ENCODE measurements at places on chromosomes 5 and 9.

DNA sequence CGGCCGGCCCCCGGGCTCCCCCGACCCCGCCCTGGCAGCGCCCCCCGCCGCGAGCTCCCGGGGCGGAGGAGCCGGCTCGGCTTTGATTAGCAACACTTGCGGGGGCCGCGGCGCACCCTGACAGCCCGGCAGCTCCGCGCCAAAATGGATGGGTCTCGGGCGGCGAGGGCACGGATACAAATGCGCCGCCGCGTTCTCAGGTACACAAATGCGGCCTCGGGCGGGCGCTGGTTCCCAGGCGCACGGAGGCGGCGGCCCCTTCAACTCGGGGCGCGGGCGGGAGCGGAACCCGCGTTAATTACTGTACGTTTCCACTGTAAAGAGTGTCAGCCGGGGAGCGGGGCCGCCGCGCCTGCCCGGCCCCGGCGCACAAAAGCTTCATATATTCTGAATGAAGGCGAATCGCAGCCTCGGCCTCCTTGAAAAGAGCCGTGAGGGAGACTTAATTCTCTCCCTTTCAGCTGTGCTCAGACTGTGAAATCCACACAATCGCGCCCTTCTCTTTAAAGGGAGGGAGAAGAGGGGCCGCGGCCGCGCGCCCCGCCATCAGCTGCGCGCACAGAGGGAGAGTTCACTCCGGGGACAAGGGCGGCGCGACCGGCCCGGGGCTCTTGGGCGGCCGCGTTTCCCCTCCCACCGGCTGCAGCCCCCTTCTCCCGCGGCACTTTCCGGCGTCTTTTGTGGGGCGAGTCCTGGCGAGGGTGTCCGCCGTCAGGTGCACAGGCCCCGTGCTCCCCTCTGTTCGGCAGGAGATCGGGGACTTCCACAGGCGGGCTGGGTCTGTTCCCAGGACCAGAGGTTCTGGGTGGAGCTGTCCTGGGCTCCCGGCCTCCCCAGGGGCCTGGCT lies 27.0 kb downstream of the MSX2 start:
- DNase-seq: peak; percentile 8

DNA sequence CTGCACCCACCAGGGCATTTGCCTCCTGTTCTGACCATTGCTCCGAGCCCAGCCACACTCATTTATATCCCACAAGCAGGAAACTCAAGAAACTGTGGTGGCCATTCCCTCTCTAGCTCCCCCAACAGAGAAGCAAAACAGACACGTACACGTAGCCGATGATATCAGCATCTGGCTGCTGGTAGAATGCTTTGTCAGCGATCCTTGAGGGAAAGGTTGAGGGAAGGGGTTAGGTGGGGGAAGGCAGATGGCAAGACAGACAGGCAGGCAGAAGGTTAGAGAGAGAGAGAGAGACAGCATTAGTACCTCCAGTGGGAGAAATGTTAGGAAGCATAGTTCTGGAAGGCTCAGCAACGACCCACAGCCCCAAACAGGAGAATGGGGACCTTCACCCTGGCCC lies 7.8 kb downstream of the HIGD2A start:
- peak; percentile 75 for DNase-seq

- peak; percentile 47 for DNase-seq
These were observed 18.6 kb upstream of the KDM4C start for GRCh38 chr9:6739218-6739617.

- peak; percentile 98 for DNase-seq
These were observed 333.5 kb upstream of the ACTBL2 start for GRCh38 chr5:57816108-57816507.

- peak; percentile 95 for DNase-seq
These were observed 22.1 kb upstream of the MARCHF6 start for GRCh38 chr5:10331341-10331796.

DNA sequence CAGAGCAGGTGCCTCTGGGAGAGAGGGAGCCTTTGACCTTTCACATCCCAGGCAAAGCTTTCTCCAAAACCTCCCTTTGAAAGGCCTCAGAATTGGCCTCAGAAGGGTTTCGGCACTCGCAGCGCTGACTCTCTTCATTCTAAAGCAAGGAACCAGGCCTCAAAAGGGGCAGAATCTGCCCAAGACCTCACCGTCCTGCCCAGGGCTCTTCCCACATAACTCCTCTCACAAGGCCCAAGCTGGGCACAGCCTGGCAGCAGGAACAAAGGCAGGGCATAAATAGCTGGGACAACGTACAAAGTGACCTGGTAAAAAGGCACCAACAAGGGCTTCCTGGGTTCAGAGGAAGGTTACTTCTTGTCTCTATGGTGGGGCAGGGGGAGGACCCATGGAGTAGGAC lies 166.3 kb upstream of the FSTL4 start:
- no peak for DNase-seq

- peak; percentile 44 for DNase-seq
These were observed at the start of gene PRLR for GRCh38 chr5:35230038-35230611. PRLR (minus strand) TSS chr5:35230487; CDS start chr5:35089620, 140,867 bp downstream.

DNA sequence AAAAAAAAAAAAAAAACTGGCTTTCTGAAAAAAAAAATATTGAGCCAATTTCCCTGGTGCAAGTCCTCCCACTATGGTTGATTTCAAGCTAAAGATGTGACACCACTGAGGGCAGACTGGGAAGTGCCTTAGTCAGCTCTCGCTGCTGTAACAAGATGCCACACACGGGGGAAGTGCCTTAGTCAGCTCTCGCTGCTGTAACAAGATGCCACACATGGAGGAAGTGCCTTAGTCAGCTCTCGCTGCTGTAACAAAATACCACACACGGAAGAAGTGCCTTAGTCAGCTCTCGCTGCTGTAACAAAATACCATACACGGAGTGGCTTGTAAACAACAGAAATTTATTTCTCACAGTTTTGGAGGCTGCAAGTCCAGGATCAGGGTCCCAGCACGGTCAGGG lies 23.4 kb downstream of the BTNL9 start:
- no peak for DNase-seq

DNA sequence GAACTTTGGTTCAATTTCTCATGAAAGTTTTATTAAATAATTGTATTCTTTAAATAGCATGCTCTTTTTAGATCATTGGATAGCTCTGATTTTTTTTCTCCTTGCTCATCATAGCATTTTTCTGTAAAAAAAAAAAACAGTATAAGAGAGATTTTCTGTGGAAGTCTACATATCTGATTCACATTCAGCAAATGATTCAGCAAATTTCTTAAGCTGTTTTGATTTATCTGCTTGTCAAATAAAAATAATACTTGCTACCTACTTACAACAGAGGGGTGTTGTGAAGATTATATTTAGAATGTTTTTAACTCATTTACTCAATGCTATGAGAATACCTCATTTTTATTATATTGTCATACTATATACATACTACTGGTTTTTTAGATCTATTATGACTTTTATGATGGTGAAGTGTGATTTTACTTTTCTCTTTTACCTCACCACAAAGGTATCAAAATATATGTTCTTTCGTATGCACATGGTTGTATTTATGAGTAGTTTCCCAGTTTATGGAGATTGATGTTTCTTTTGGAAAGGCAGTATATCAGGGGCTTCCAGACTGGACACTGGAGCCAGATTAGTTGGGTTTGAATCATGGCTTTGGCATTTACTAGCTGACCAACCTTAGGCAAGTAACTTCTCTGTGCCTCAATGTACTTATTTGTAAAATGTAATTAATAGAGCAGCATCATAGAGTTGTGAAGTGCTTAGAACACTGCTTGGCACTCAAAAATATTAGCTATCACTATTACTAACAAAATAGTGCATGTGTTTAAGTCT lies 25.5 kb downstream of the TNPO1 start:
- no peak for DNase-seq

GRCh38 chr9:123727332-123727731 lies 202.6 kb downstream of the DENND1A start:
- peak; percentile 15 for DNase-seq

- DNase-seq: peak; percentile 96
These were observed 168.6 kb downstream of the CARTPT start for GRCh38 chr5:71887680-71888079.

DNA sequence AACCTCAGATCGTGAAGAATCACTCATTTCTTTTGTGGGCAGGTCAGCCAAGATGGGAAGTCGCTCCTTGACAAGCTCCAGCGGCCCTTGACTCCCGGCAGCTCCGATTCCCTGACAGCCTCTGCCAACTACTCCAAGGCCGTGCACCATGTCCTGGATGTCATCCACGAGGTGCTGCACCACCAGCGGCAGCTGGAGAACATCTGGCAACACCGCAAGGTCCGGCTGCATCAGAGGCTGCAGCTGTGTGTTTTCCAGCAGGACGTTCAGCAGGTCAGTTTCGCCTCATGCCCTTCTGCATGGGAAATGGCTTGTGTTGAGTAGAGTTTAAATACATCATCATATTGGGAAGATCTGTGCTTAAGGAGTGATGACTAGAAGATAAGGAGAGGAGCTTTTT lies 173.3 kb downstream of the TRIO start:
- no peak for DNase-seq

- no peak for DNase-seq
These were observed 441.5 kb downstream of the RASEF start for GRCh38 chr9:82621447-82621846.

GRCh38 chr5:109533751-109534272 lies 124.0 kb upstream of the PJA2 start:
- DNase-seq: no peak

Data from choroid plexus epithelial cell (primary cell).